Naive B cell (primary cell): ENCODE measurements at places on chromosomes 12 and 14.

DNA sequence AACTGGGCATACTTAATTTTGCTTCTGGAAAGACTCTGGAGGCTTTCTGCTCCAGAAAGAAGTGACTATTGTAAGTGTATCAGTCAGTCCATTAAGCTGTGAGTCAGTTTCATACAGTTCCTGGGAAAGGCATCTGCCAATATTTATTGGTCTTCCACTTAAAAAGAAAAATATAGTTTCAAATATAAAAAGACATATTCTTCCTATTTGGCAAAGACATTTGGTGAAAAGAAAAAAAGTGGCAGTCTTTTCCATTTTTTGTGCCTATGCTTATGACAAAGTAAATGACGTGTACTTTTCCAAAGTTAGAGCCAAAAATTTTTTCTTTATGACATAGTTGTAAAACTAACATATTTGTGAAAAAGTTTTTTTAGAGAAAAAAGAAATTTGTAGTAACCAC lies 12.3 kb downstream of the TMEM30B start:
- no peaks in the 10 kb centered on the region for H3K36me3 ChIP-seq
- no peak overlapping the region for H3K4me3 ChIP-seq
- H3K27ac ChIP-seq = no peak overlapping the region
- peaks cover 59% of the 10 kb centered on the region for H3K27me3 ChIP-seq
- DNase-seq = no peak
- peaks cover 4% of the 10 kb centered on the region for H3K4me1 ChIP-seq

DNA sequence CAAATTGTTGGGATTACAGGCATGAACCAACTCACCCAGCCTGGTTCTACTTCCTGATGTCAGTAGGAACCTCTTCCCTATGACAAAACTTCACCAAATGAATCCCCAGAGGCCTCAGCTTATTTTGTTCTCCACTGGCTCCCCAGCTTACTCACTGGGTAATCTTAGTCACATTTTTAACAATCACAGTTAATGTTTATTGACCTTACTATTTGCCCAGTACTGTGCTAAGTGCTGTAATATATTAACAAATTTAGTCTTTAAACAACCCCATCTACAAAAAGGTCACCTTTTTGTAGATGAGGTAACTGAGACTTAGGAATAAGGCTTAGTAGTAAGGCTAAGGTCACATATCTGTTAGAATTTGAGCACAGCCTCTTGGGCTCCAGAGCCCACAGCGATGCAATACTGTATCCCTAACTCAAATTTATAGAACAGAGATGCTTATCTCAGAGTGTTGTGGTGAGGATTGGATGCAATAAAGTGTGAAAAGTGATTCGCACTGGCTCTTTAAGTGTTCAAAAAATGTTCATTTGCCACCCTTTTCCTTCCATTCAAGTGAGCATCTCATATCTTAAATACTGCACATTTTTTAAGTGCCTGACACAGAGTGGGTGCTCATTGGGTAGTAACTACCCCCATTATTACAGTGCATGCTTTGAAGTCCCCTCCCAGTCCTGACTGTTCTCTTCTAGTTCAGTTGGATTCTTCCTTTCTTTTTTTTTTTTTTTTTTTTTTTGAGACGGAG lies 146.4 kb upstream of the ARHGAP5 start:
- no peak overlapping the region for H3K27ac ChIP-seq
- H3K36me3 ChIP-seq = no peaks in the 10 kb centered on the region
- H3K4me3 ChIP-seq = no peak overlapping the region
- H3K27me3 ChIP-seq = no peaks in the 10 kb centered on the region
- DNase-seq = no peak

- no peak overlapping the region for H3K27ac ChIP-seq
- H3K36me3 ChIP-seq = peaks cover 4% of the 10 kb centered on the region
- no peak for DNase-seq
- peaks cover 6% of the 10 kb centered on the region for H3K4me1 ChIP-seq
- H3K27me3 ChIP-seq = peaks cover 63% of the 10 kb centered on the region
- no peak overlapping the region for H3K4me3 ChIP-seq
These were observed 7.5 kb upstream of the PAX9 start for GRCh38 chr14:36653962-36654793.

DNA sequence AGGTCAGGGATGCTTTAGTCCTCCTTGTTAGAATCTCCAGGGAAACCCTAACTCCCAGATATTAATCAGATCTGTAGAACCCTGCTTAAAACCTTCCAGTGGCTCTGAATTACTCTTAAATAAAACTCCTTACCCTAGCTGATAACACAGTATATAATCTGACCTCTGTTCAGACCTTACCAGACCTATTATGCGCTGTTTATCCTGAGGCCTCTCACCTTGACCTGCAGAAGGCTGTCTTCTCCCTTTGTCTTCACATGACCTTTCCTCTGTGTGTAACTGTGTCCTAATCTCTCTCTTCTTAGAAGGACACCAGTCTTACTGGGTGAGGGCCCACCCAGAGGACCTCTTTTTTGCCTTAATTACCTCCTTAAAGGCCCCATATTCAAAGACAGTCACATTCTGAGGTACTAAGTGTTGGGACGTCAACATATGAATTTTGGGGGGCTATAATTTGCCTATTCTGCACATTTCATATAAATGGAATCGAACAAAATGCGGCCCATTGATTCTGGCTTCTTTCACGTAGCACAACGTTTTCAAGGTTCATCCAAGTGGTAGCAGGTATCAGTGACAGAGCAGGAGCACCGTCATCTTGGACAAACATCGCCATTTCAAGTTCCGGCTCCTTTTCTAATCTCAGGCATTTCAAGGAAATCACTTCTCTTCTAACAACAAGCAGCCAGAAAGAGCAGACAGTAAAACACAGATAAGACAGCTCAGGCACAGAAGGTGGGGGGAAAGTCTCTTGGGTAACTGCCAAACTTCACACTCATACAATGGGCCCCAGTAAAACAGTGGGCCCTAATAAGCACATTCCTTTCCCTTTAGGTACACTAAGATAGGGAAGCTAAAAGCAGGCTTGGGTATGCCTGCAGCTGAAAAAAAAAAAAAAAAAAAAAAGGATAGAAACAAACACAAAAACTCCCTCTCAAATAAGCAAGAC lies 200.2 kb upstream of the NUDT4 start:
- H3K27me3 ChIP-seq = no peaks in the 10 kb centered on the region
- peaks cover 26% of the 10 kb centered on the region for H3K4me1 ChIP-seq
- DNase-seq = no peak

DNA sequence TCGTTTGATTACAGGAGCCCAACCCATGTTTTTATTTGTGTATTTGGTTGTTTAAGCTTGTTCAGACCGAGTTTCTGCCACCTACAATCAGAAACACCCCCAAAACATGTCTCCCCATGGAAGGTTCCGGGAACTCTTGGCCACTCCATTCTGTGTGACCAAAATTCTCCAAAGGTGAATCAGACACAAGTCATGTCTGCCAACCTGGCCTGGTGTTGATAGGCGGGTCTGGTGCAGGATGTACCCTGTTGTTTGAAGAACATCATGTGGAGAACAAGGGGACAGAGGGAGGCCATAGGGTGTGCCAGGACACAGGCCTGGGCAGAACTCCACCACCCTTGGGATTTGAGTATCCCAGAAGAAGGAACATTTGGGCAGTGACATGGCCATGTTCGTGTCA lies 147.1 kb upstream of the MYL2 start:
- no peak overlapping the region for H3K4me3 ChIP-seq
- H3K27ac ChIP-seq = no peak overlapping the region
- no peaks in the 10 kb centered on the region for H3K36me3 ChIP-seq

GRCh38 chr14:99899578-99900178 lies 106.5 kb downstream of the EML1 start:
- no peaks in the 10 kb centered on the region for H3K36me3 ChIP-seq
- H3K27ac ChIP-seq = no peak overlapping the region
- H3K27me3 ChIP-seq = peaks cover 2% of the 10 kb centered on the region
- H3K4me3 ChIP-seq = no peak overlapping the region
- H3K4me1 ChIP-seq = no peaks in the 10 kb centered on the region

GRCh38 chr12:76470028-76470939 lies 89.3 kb downstream of the OSBPL8 start:
- H3K4me1 ChIP-seq = peaks cover 15% of the 10 kb centered on the region
- no peaks in the 10 kb centered on the region for H3K36me3 ChIP-seq
- no peak for DNase-seq
- H3K27ac ChIP-seq = no peak overlapping the region

- H3K27ac ChIP-seq = no peak overlapping the region
- H3K36me3 ChIP-seq = no peaks in the 10 kb centered on the region
- no peak overlapping the region for H3K4me3 ChIP-seq
These were observed 23.3 kb downstream of the BMAL2 start for GRCh38 chr12:27355979-27356378.

DNA sequence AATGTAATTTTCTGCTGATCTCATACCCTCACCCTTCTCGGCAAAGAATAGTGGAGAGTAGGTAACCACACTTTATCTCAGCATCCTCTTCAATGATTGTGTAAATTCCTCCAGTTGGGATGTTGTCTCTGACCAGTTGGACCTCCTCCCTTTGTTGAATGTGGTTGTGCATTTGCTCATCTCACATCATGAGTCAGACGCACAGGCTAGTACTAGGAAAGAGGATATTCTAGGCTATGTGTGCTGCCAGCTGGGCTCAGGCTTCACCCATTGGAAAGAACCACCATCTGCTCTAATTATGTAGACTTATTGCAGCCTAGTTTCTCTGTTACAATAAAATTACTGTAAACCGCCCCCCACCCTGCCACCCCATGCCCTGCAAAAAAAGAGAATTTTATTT lies 90.3 kb downstream of the LMO3 start:
- H3K27ac ChIP-seq = no peak overlapping the region
- no peak for DNase-seq
- H3K4me3 ChIP-seq = no peak overlapping the region
- H3K27me3 ChIP-seq = no peaks in the 10 kb centered on the region
- H3K4me1 ChIP-seq = no peaks in the 10 kb centered on the region

- DNase-seq = no peak
- no peak overlapping the region for H3K4me3 ChIP-seq
- no peaks in the 10 kb centered on the region for H3K36me3 ChIP-seq
- H3K27ac ChIP-seq = no peak overlapping the region
These were observed 16.0 kb upstream of the DIP2B start for GRCh38 chr12:50488801-50489200.

- H3K27ac ChIP-seq = no peak overlapping the region
- H3K4me3 ChIP-seq = no peak overlapping the region
- peaks cover 18% of the 10 kb centered on the region for H3K27me3 ChIP-seq
- H3K4me1 ChIP-seq = no peaks in the 10 kb centered on the region
These were observed 23.2 kb upstream of the MAGOHB start for GRCh38 chr12:10636611-10637010.

DNA sequence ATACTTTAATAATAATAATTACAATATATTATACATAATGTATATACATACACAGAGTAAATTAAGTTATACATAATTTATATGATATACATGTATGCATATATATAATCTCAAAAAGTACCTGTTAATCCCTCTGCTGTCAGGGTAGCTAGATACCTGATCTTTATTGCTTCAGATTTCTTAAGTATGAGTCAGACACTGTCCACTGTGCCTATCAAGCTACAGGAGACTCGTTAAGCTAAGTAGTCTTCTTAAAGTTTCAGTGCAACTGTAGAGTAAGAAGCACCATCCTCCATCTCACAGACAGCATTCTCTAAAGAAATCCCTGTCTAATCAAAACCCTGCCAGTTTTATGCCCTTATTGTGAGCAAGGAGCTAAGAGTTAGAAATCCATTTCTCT lies 428.7 kb downstream of the RERGL start:
- H3K27me3 ChIP-seq = no peaks in the 10 kb centered on the region
- no peaks in the 10 kb centered on the region for H3K4me1 ChIP-seq
- DNase-seq = no peak
- H3K4me3 ChIP-seq = no peak overlapping the region
- no peak overlapping the region for H3K27ac ChIP-seq
